ENCODE measurements at places on chromosomes 6 and 20.

DNA sequence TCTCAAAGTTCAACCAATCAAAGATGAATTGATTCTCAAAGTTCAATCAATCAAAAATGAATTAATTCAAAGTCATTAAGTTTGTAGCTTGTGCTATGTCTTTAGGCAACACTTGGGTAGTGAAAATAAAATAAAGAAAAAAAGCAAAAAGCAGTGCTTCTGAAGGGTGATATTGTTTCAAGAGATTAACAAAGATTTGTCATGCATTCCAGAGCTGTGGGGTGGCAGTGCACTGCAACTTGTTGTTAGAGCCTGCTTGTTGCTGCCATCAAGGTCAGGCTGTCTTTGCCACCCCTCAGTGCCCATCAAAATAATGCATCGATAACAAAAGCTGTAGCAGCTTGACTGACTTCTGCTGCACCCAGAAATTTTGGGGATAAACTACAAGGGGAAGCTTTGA, 128.6 kb downstream of the RNF144B start:
- no peak for DNase-seq

GRCh38 chr6:1393641-1394283, 4.4 kb downstream of the FOXF2 start:
- DNase-seq: no peak

DNA sequence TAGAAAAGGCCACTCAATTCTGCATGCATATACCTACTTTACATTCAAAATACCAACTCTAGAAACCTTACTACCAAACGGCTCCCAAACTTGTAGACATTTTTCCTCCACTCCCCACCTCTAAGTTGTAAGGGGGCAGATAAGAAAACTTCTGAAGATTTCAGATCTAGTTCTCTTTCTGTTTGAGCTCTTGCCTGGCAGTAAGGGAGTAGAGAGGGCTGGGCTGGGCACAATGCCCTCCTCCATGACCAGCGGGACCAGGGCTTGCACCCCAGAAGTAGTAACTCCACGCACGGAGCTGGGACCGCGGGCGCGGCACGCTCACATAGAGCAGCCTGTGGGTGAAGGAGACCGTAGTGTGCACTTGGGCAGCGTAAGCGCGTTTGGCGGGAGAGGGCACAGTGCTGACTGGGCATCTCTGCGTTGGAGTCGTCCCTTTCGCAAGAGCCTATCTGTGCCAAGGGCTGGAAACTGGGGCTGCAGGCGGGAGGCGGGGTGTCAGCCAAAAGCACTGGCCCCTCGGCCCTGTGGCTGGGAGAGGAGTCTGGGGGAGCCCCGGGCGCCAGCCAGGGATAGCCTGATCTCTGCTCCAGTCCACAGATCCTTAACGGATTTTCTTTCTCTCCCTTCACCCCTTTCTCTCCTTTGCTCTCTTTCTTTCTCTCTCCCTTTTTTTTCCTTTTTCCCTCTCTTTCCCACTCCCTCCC, 32.4 kb downstream of the PHACTR1 start:
- no peak for DNase-seq

DNA sequence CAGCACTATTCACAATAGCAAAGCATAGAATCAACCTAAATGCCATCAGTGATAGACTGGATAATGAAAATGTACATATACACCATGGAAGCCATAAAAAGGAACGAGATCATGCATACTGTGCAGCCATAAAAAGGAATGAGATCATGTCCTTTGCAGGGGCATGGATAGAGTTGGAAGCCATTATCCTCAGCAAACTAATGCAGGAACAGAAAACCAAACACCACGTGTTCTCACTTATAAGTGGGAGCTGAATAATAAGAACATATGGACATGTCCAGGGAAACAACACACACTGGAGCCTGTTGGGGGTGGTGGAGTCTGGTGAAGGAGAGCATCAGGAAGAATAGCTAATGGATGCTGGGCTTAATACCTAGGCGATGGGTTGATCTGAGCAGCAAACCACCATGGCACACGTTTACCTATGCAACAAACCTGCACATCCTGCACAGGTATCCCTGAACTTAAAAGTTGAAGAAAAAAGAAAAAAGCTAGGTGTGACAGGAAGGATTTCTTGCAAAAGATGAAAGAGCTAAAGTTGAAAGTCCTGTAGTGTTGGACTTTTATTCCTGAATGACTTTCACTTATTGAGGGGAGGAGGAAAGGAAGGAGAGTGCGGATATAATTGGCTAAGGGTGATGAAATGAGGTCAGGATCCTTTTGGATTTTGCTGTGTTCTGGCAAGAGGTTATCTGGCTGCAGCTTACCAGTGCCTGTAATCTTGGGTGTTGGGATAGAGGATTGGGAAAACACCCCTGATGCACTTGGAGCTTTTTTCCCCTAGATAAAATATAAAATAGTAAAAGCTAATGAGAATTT, 8.5 kb downstream of the TRMT11 start:
- no peak for DNase-seq

DNA sequence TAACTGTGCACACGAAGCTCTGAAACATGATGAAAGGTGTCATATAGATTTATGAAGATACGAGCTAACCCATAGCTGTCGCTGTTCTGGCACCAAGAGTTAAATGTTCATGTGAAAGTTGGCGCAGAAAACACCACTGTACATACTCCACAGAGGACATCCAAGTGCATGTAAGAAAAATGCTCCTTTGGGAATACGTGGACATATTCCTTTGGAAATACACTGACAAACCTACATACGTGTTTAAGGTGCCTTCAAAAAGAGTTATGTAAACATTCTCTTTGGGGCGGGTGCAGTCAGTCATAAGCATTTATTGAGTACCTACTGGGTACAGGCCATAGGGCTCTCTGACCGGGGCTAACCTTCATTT, 723 bp upstream of the ARID1B start:
- peak; percentile 52 for DNase-seq

DNA sequence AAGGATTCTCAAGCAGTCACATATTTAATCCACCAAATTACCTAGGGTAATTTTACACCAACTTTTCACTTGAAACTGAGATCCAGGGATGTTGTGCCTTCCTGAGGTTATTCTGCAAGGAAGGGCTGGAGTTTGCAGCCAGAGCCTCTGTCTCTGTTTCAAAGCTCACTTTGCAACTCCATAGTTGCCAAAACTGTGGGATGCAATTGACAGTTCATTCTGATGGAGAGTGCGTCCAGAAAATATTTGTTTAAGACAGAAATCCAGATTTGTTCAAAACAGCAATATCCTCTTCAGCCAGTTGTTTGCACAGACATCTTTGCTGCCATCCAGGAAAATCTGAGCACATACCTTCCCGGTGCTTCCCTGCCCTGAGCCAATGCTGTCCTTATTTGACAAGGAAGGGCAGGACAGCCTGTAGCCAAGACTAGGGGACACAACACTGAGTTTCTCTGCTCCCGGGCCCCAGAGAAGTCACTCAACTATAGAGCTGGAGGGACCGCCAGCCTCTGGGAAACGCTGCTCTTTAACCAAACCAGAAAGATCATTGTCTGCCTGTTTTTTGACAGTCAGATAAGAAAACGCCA, 297.4 kb downstream of the HIVEP2 start:
- DNase-seq: no peak

GRCh38 chr6:39053016-39053624, 4.5 kb downstream of the GLP1R start:
- DNase-seq: no peak

- no peak for DNase-seq
Observed at GRCh38 chr20:21027569-21027968, 78.6 kb downstream of the LINC00237 start.

DNA sequence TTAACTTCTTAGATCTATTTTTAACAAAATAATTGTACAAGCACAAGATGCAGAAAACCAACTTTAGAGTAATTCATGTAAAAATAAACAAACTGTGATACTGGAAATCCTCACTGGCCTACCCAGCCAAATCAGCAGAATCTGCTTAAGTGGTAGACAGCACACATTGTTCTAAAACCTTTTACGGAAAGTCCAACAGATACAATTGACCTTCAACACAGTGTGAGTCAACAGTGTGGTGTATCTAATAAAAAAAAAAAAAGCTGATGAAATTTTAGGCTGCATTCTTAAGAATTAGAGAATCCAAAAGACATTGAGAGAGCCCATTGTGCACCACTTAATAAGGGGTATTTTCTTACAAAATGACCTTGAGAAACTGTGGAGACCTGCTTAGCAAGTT, 174.5 kb downstream of the COL21A1 start:
- DNase-seq: no peak

- no peak for DNase-seq
Observed at GRCh38 chr6:37777272-37777834, 42.2 kb upstream of the ZFAND3 start.

DNA sequence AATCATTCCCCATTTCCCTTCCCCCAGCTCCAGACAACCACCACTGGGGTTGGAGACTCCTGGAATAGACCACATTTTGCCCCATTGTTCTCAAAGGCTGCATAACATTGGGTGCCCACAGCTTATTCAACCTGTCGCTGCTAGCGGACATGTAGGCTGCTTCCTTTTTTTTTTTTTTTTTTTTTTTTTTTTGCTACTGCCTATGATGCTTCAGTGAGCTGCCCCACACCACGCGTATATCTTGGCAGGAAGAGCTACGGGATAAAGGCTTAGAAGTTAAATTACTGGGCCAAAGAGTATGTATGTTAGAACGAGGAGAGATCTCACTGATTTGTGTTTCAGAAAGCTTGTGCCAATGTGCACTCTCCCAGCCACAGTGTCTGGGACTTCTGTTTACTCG, 7.0 kb downstream of the LBP start:
- no peak for DNase-seq

GRCh38 chr6:16337295-16337975, 99.0 kb downstream of the GMPR start:
- DNase-seq: no peak

DNA sequence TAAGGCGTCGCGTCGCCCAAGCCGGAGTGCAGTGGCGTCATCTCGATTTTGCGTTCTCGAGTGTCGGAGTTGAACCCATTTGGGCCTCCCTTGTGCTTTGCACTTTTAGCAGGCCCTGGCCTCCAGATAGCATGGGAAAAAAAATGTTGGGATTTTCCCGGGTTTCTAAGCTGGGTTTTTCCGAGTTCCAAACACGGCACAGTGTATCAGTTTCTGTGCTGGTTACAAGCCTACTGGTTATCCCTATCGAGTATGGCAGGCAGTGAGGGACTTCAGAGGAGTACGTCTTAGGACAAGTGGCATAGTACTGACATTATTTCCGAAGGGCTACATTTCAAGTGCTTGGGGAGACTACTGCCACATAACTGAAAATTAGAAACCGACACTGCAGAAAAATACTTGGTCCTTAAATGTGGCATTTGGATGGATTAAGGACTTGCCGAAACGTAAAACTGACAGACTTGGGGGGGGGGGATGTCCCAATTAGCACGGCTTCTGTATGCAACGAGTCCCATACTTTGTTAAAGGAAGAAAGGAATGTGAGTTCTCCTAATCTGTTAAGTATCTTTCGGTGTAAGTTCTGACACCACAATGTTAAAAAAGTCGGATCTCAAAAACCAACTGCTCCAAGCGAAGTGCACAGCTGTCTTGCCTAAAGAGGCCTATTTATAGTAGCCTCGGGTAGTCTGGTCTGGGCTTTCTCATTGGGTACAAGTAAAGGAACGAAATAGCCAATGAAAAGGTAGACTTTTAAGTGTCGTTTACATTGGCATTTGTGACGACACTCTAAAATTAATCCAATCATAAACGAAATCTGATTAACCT, 70.2 kb downstream of the HFE start:
- peak; percentile 95 for DNase-seq

DNA sequence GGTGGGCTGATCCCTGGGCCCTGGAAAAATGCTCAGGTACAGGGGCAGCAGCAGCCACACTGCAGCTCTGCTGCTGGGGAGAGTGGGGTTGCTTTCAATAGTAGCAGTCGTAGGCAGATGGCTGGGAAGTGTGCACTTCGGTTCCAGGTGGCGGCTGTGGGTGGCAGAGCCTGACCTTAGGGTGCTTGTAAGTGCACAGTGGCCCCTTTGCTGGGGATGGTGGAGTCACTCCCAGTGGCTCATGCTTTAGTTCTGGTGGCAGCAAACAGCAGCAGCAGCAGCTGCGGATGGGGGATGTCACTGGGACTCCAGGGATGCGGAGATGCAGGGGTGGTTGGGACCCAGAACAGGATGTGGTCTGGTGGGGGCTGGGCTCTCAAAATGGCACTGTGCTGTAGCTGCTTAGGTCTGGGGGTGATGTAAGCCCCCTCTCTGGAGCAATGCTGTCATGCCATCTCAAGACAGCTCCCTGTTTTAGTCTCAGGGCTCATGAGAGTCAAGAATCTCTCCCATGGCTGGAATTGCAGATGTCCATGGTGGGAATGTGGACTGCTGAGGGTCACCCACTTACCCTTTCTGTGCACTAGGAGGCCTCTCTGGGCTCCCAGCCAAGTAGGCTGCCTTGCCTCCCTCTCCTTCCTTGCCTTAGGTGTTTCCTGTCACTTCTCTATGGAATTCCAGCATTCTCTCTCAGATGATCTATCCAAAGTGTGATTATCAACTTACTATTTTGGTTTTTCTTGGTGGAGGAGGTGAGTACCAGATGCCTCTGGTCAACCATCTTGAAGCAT, 146.7 kb upstream of the SLC22A23 start:
- no peak for DNase-seq

GRCh38 chr6:45657226-45657625, 279.5 kb upstream of the SUPT3H start:
- DNase-seq: no peak

- no peak for DNase-seq
Observed at GRCh38 chr6:70708448-70708847, 40.8 kb downstream of the SMAP1 start.

GRCh38 chr20:32999603-33000250, 4.5 kb downstream of the SUN5 start:
- no peak for DNase-seq

DNA sequence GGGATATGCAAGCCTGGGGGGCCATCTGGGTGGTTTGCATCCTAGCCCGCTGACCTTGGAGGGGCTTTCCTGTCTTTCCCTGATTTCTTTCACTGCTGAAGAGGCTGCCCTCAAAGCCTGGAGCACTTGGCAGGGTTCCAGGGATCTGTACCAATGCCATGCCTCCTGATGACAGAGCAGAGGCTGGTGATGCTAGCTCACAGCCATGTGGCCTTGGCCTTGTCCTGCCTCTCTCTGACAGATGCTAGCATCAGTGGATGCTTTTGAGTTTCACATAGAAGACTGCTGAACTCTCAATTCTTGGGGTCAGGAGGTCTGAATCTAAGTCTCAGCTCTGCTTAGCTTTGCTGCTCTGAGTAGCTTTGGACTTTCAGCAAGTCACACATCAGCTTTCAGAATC, 21.9 kb upstream of the RREB1 start:
- DNase-seq: peak; percentile 13

- no peak for DNase-seq
Observed at GRCh38 chr20:38225240-38225899, 35.2 kb downstream of the KIAA1755 start.

GRCh38 chr6:154197196-154197860, 158.3 kb downstream of the OPRM1 start:
- no peak for DNase-seq

- DNase-seq: no peak
Observed at GRCh38 chr6:71345476-71346333, 57.1 kb downstream of the OGFRL1 start.
